CD4-positive, alpha-beta T cell treated with Interleukin-1 beta for 1 hour (primary cell): ENCODE measurements at places on chromosomes 4 and X.

DNA sequence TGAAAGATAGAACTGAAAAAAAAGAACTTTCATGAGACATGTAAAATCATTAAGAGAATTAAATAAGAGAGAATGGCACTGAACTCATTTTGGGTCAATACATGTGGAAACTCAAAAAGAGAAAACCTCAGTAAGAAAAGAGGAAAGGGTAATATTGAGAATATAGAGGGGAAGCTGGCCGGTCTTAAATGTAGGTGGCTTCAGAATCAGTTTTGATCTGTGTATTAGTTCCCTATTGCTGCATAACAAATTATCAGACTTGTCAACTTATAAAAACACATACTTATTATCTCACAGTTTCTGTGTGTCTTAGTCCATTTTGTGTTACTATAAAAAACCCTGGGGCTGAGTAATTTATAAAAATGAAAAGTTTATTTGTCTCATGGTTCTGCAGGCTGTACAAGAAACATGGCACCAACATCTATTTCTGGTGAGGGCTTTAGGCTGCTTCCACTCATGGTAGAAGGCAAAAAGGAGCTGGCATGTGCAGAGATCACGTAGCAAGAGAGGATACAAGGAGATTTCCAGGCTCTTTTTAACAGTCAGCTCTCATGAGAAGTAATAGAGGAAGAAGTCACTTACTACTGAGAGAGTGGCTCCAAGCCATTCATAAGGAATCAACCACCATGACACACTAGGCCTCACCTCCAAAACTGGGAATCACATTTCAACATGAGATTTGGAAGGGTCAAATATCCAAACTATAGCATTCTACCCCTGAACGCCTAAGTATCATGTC, 29.6 kb downstream of the SATL1 start:
- DNase-seq: no peak

DNA sequence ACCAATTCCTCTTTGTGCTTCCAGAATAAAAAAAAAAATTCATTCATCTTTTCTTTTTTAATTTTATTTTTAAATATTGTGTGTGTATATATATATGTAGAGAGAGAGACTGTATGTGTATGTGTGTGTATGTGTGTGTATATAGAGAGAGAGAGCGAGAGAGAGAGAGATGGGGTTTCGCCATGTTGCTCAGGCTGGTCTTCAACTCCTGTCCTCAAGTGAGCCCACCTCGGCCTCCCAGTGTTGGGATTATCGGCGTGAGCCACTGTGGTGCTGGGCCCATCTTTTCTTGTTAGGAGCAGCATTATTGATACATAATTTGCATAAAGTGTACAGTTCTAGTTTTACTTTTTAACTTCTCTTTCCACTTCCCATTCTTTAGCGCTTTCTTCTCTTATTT, 33.6 kb downstream of the KDM6A start:
- no peak for DNase-seq

GRCh38 chr4:40745285-40745984, 4.3 kb upstream of the NSUN7 start:
- DNase-seq: no peak

- no peak for DNase-seq
These were observed 15.4 kb upstream of the ZNF41 start for GRCh38 chrX:47498411-47498810.

DNA sequence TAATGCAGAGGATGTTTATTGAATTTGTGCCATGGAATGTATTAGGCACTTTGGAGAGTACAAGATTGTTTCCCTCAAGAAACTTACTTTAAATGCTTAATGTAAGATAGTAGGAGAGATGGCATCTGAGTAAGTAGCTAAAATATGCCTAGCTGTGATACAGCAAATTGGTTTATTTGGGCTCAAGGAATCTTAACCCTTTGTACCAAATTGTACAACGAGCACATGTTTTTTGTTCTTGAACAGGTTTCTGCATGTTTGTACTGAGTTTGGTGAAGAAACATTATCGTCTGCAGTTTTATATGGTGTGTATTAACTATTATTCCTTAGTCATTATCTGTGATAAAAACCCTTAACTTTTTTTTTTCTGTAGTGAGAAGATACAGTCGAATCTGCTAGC, 48.6 kb downstream of the CDS1 start:
- DNase-seq: no peak

- DNase-seq: no peak
These were observed at the start of gene IL1RAPL2 for GRCh38 chrX:104565791-104566680. IL1RAPL2 (plus strand) TSS chrX:104566199.

DNA sequence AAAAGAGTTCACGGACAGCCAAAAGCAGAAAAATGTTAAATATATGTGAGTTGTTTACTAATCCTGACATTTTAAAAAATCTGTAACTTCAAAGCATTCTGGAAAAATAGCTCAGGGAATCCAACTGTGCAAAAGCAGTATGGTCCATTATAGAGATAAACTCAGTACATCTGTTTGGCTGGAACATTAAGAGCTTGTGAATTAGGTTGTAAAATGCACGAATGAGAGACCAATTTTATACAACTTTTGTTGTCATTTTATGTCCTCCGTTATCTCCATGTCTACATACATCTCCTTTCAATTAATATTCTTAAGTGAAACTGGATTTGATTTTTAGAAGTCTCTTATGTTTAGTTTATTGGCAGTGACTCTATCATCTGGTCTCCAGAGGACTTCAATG, 367.0 kb upstream of the ATOH1 start:
- no peak for DNase-seq
